ENCODE measurements at places on chromosomes 1 and 21. TPM values are rescaled to one million over a fixed set of nuclear protein-coding genes. Genes with fewer than 3 reads are reported as not detected.

Gene FAM78B
- 0.28 TPM for total RNA-seq

Gene RAB3B
- 91.9 TPM for total RNA-seq

Gene FAM229A
- total RNA-seq = 0.36 TPM

Gene POU3F1
- total RNA-seq = not detected

Gene TAF5L
- 15.8 TPM for total RNA-seq

Gene PWP2
- 7.0 TPM for total RNA-seq

Gene KPNA6
- total RNA-seq = 50.7 TPM

Gene DHCR24
- 206 TPM for total RNA-seq

Gene AGT
- total RNA-seq = under 0.01 TPM

Gene PSMB2
- total RNA-seq = 28.1 TPM

Gene CFHR3
- not detected for total RNA-seq

Gene NR5A2
- under 0.01 TPM for total RNA-seq

Gene ENO1
- 2,952 TPM for total RNA-seq

Gene JUN
- total RNA-seq = 51.1 TPM

Gene C1orf74
- total RNA-seq = 4.3 TPM

Gene KRTAP6-3
- total RNA-seq = not detected

Gene TTC39A
- 0.72 TPM for total RNA-seq

Gene SMIM1
- total RNA-seq = 0.90 TPM

Gene EBNA1BP2
- 135 TPM for total RNA-seq

Gene OR2L8
- not detected for total RNA-seq

Gene DEPDC1
- total RNA-seq = 14.7 TPM

Gene TRAF5
- 13.1 TPM for total RNA-seq

Gene ITGB2
- not detected for total RNA-seq

Gene TPTE
- not detected for total RNA-seq

Gene GPX7
- 3.1 TPM for total RNA-seq

Gene PTGFR
- 8.6 TPM for total RNA-seq

Gene ARPC5
- 212 TPM for total RNA-seq

Gene S100A10
- total RNA-seq = 77.2 TPM

Gene TAL1
- not detected for total RNA-seq

Gene TDRD5
- total RNA-seq = not detected

Gene RAB29
- total RNA-seq = 7.3 TPM

Gene SGIP1
- 27.1 TPM for total RNA-seq

Gene PLA2G5
- total RNA-seq = not detected

Gene FAM177B
- not detected for total RNA-seq

Gene CAMK1G
- 0.83 TPM for total RNA-seq

Gene AVPR1B
- total RNA-seq = not detected

Gene KRTAP10-12
- total RNA-seq = not detected

Gene TEX38
- total RNA-seq = not detected

Gene GPR37L1
- not detected for total RNA-seq

Gene LENEP
- total RNA-seq = not detected
